ENCODE measurements at places on chromosomes 2 and 18. TPM values are rescaled to one million over a fixed set of nuclear protein-coding genes. Genes with fewer than 3 reads are reported as not detected.

DNA sequence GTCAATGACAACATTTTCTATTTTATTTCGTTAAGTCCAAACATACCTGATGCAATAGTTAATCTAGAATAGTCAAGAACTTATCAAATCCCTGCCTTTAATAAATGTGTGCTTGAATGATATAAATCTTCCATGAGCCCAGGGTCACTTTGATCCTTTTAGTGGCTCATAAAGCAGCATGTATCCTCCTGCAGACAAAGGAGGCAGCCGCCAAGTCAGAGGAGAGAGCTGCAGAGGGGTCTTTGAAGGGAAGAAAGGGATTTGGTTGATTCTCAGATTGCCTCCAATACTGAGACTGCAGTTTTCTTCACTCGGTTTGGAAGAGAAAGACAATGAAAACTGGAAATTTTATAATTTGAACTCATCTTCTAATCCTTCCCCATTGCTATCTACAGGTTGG is 378.4 kb upstream of the PIK3C3 start:
- DNase-seq = no peak
- no peaks in the 10 kb centered on the region for H3K36me3 ChIP-seq
- no peaks in the 10 kb centered on the region for H3K27me3 ChIP-seq
- no peaks in the 10 kb centered on the region for H3K4me1 ChIP-seq
- H3K4me3 ChIP-seq = no peak overlapping the region

DNA sequence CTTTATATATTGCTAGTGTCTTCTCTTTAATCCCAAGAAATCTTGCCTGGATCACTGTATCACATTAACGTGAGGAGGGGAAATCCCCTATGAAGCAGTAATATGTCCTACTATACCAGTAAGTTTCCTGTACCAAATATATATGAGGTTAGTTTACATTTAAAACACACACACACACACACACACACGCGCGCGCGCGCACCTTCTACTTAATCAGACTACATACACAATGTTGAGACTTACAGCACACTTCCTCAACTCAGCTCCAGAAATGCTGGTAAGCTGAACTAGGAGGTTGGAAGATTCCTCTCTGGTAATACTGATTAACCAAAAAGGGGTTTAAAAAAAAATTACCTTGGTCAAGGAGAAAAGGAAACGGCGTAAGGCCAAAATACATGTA is 49.3 kb downstream of the USP34 start:
- no peak overlapping the region for H3K4me3 ChIP-seq
- no peak overlapping the region for H3K27ac ChIP-seq
- DNase-seq = no peak
- H3K4me1 ChIP-seq = no peaks in the 10 kb centered on the region

Gene NGEF
- 1.5 TPM for total RNA-seq

- no peak for DNase-seq
- H3K27me3 ChIP-seq = no peaks in the 10 kb centered on the region
- H3K36me3 ChIP-seq = no peaks in the 10 kb centered on the region
- no peak overlapping the region for H3K27ac ChIP-seq
- peaks cover 19% of the 10 kb centered on the region for H3K4me1 ChIP-seq
- H3K4me3 ChIP-seq = no peak overlapping the region
Observed at GRCh38 chr2:37526856-37527255, 144.6 kb downstream of the CDC42EP3 start.

- H3K27ac ChIP-seq = no peak overlapping the region
- no peaks in the 10 kb centered on the region for H3K36me3 ChIP-seq
- H3K4me3 ChIP-seq = no peak overlapping the region
Observed at GRCh38 chr2:108935271-108935741, 53.7 kb downstream of the EDAR start.

Gene MLPH
- total RNA-seq = 0.22 TPM

Gene C2orf80
- not detected for total RNA-seq

- no peak overlapping the region for H3K4me3 ChIP-seq
- no peak overlapping the region for H3K27ac ChIP-seq
- DNase-seq = no peak
- H3K36me3 ChIP-seq = no peaks in the 10 kb centered on the region
Observed at GRCh38 chr18:59788791-59789106, 91.5 kb upstream of the CCBE1 start.

- no peak overlapping the region for H3K4me3 ChIP-seq
- H3K27ac ChIP-seq = no peak overlapping the region
- DNase-seq = no peak
Observed at GRCh38 chr2:119308793-119309330, 57.8 kb downstream of the C2orf76 start.

GRCh38 chr18:52090005-52090404 is 250.0 kb upstream of the DCC start:
- H3K4me1 ChIP-seq = no peaks in the 10 kb centered on the region
- H3K27ac ChIP-seq = no peak overlapping the region
- DNase-seq = no peak
- H3K4me3 ChIP-seq = no peak overlapping the region

- no peak overlapping the region for H3K27ac ChIP-seq
- H3K27me3 ChIP-seq = no peaks in the 10 kb centered on the region
- no peak overlapping the region for H3K4me3 ChIP-seq
- no peaks in the 10 kb centered on the region for H3K4me1 ChIP-seq
- DNase-seq = no peak
- no peaks in the 10 kb centered on the region for H3K36me3 ChIP-seq
Observed at GRCh38 chr2:223114170-223114569, 62.2 kb downstream of the KCNE4 start.

DNA sequence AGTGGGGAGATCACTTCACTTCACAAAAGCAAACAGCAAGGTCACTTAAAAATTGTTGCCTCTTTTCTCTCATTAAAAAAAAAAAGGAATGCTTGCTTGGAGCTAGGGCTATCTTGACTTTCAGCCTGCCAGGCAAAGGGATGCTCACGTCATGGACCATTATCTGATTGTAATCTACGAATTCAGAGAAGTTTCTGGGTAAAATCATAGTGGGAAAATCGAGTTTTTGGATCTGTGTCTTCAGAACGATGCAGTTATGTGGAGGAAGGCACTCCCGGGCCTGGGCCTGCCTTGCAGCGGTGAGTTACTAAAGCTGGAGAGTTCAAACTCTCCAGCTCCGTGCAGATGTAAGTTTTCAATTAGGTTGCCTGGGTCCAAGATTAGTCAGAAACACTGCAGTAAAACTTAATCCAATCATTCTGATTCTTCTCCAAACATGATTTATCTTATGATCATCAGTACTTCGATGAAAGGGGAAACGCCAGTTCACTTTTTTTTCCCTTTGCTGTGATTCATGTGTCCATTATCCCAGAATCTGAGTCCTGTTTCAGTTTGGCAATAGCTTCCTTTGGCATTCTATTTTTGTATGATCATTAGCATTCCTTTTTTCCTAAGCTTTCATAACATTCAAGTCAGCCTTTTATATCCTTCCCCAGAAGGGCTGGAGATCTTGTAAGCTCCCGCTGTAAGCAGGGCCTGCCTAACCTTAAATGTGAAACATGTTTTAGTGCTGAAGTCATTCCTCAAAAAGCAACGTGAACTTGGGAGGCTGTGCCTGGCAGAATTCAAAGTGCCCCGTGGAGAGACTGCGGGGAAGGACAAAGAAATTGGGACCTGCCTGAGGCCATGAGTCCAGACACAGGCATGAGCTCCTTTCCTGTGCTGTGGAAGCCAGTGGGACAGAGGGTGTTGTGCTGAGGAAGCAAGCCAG is 119.3 kb upstream of the TWIST2 start:
- peaks cover 15% of the 10 kb centered on the region for H3K4me1 ChIP-seq
- H3K36me3 ChIP-seq = no peaks in the 10 kb centered on the region
- peak; percentile 95 for DNase-seq
- peaks cover 7% of the 10 kb centered on the region for H3K27me3 ChIP-seq
- peak overlapping the region; percentile 78 for H3K27ac ChIP-seq

Gene COL6A3
- 370 TPM for total RNA-seq

Gene RAX
- total RNA-seq = not detected

- peak; percentile 45 for DNase-seq
- H3K4me1 ChIP-seq = peaks cover 7% of the 10 kb centered on the region
- H3K27ac ChIP-seq = no peak overlapping the region
- peaks cover 2% of the 10 kb centered on the region for H3K36me3 ChIP-seq
- H3K27me3 ChIP-seq = no peaks in the 10 kb centered on the region
Observed at GRCh38 chr18:24019641-24020331, 5.2 kb downstream of the TTC39C start.

Gene C2orf92
- 9.1 TPM for total RNA-seq

GRCh38 chr2:8171608-8172007 is 510.2 kb upstream of the ID2 start:
- H3K36me3 ChIP-seq = no peaks in the 10 kb centered on the region
- no peak overlapping the region for H3K27ac ChIP-seq
- peak; percentile 35 for DNase-seq

GRCh38 chr2:201971531-201972228 is 62.0 kb upstream of the FZD7 start:
- H3K4me1 ChIP-seq = peaks cover 43% of the 10 kb centered on the region
- no peak overlapping the region for H3K27ac ChIP-seq
- H3K4me3 ChIP-seq = no peak overlapping the region

GRCh38 chr2:203772456-203773165 is 66.2 kb downstream of the CD28 start:
- H3K36me3 ChIP-seq = no peaks in the 10 kb centered on the region
- no peak overlapping the region for H3K27ac ChIP-seq
- peak; percentile 64 for DNase-seq

DNA sequence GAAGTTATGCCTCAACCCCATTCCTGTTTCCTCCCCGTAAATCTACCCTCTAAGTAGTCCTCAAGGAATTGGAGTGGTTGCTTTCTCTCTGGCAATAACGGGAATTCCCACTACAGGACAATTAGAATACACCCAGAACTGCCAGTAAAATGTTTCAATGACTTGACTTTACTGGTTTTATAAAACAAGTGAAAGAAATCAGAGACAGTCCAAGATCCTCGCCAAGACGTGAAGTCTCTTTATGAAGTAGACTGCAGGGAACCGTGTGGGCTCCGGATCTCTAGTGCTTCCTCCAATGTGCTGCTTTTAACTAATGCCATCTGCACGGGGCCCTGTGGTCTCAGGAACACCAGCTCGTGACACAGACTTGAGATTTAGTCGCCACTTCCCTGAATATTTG is 101.4 kb downstream of the CPO start:
- no peaks in the 10 kb centered on the region for H3K36me3 ChIP-seq
- H3K4me1 ChIP-seq = peaks cover 14% of the 10 kb centered on the region
- no peaks in the 10 kb centered on the region for H3K27me3 ChIP-seq
- no peak overlapping the region for H3K4me3 ChIP-seq
- DNase-seq = no peak

DNA sequence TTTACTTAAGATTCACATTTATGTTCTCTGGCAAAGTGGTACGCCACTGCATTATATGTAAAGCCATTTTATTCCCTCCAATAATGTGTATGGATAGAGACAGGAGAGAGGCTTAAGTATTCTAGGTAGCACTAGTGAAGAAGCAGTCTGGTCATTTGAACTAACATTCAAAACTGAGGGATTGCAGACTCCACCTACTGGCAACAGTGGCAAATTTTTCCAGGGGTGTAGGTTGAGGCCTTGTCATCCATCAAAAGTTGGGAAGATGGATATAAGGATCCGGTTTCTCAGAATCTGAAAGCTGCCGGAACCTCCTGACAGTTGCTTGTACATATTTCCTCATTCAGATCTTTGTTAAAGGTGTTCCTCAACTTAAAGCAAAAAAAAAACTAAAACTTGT is 465.5 kb upstream of the FSHR start:
- H3K4me1 ChIP-seq = no peaks in the 10 kb centered on the region
- no peak for DNase-seq
- H3K27ac ChIP-seq = no peak overlapping the region
- no peaks in the 10 kb centered on the region for H3K36me3 ChIP-seq

Gene AQP12A
- not detected for total RNA-seq

Gene MARCO
- 1.7 TPM for total RNA-seq

DNA sequence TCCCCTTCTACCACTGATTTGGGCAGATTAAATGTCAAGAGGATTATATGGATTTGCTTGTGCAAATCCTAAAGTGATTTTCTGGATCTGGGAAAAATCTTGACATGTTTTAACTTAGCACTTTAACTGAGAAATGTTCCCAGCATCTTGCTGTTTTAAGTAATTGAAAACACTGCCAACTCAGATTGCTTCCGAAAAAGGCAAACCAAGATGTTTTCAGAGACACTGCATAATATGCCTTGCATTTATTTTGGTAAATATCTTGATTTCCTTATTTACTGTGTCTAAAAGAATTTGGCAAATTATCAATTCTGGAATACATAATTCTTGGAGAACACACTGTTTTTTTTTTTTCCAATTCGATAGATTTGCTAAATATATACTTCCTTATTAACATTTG is 385.0 kb upstream of the FAM98A start:
- H3K4me3 ChIP-seq = no peak overlapping the region
- H3K27ac ChIP-seq = no peak overlapping the region
- no peaks in the 10 kb centered on the region for H3K27me3 ChIP-seq
- peak; percentile 11 for DNase-seq

DNA sequence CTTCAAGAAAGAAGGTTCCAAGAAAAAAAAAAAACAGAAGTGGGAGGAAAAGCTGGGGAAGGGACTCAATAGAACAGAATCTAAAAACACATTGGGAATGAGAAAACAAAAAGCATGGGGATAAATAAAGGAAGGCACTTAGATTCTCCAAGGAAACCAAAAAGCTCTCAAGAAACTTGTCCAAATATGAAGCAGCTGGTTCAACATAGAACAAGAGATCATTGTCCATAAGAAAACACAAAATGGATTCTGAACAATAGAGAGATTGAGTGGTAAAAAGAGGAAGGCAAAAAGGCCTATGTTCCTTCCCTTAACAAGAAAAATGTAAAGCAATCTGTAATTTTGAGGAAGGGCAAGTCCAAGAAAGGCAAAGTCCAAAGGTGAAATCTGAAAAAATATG is 32.9 kb upstream of the ALK start:
- H3K36me3 ChIP-seq = no peaks in the 10 kb centered on the region
- no peak overlapping the region for H3K27ac ChIP-seq
- no peak for DNase-seq
- no peak overlapping the region for H3K4me3 ChIP-seq
- H3K27me3 ChIP-seq = no peaks in the 10 kb centered on the region
- peaks cover 2% of the 10 kb centered on the region for H3K4me1 ChIP-seq

Gene AGXT
- 0.13 TPM for total RNA-seq

GRCh38 chr18:67211646-67212045 is 304.9 kb downstream of the DSEL start:
- H3K27me3 ChIP-seq = no peaks in the 10 kb centered on the region
- H3K27ac ChIP-seq = no peak overlapping the region
- no peak for DNase-seq
- no peaks in the 10 kb centered on the region for H3K36me3 ChIP-seq

- H3K27ac ChIP-seq = no peak overlapping the region
- no peak for DNase-seq
- no peaks in the 10 kb centered on the region for H3K36me3 ChIP-seq
- no peaks in the 10 kb centered on the region for H3K27me3 ChIP-seq
- no peaks in the 10 kb centered on the region for H3K4me1 ChIP-seq
Observed at GRCh38 chr2:131584380-131584779, 56.7 kb downstream of the CCDC74A start.

- no peak overlapping the region for H3K4me3 ChIP-seq
- peak; percentile 96 for DNase-seq
- H3K27me3 ChIP-seq = no peaks in the 10 kb centered on the region
- no peaks in the 10 kb centered on the region for H3K36me3 ChIP-seq
Observed at GRCh38 chr18:54742659-54743604, 85.3 kb upstream of the RAB27B start.

GRCh38 chr18:23798824-23799223 is 109.6 kb downstream of the LAMA3 start:
- no peaks in the 10 kb centered on the region for H3K4me1 ChIP-seq
- H3K4me3 ChIP-seq = no peak overlapping the region
- no peaks in the 10 kb centered on the region for H3K36me3 ChIP-seq
- H3K27me3 ChIP-seq = peaks cover 2% of the 10 kb centered on the region

- H3K27ac ChIP-seq = no peak overlapping the region
- no peaks in the 10 kb centered on the region for H3K36me3 ChIP-seq
- peak; percentile 66 for DNase-seq
Observed at GRCh38 chr2:133867166-133867565, 298.9 kb upstream of the NCKAP5 start.

All from muscle of leg (tissue), 16 donors.